ENCODE measurements at places on chromosomes 6 and 20.

- DNase-seq: no peak
These were observed 20.0 kb downstream of the PHF20 start for GRCh38 chr20:35791821-35792220.

DNA sequence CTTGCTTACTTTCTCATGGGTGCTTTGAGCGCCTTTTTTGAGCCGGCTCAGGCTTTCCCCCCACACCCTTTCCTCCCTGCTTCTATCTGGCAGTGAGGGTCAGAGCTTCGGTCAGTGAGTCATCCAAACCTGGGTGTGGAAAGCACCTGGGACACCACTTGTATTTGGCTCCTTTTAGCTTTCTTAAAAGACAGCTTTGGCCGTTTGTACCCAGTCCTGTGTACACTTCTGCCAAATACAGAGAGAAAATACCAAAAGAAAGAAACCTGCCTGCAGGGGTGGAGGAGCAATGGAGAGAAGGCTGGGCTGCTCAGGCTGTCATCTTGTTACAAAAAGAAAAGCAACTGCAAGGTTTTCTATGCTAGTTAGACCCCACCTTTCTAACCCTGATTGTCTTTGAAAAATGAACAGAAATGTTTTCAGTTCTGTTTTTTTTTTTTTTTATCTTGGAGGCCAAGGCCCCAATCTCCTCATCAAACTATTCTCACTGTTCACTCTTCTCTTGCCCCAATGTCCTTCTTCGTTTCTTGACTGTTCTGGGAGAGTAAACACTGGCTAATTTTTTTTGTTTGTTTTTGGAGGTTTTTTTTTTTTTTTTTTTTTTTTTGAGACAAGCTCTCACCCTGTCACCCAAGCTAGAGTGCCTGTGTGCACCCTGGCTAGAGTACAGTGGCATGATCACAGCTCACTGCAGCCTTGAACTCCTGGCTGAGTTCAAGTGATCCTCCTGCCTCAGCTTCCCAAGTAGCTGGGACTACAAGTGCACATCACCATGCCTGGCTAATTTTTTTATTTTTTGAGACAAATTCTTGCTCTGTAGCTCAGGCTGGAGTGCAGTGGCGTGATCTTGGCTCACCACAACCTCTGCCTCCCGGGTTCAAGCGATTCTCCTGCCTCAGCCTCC, 76.4 kb downstream of the SSR1 start:
- no peak for DNase-seq

- no peak for DNase-seq
These were observed 31.3 kb downstream of the SLC22A23 start for GRCh38 chr6:3425574-3425973.

GRCh38 chr20:20712004-20712473, 405 bp downstream of the RALGAPA2 start:
- DNase-seq: no peak

DNA sequence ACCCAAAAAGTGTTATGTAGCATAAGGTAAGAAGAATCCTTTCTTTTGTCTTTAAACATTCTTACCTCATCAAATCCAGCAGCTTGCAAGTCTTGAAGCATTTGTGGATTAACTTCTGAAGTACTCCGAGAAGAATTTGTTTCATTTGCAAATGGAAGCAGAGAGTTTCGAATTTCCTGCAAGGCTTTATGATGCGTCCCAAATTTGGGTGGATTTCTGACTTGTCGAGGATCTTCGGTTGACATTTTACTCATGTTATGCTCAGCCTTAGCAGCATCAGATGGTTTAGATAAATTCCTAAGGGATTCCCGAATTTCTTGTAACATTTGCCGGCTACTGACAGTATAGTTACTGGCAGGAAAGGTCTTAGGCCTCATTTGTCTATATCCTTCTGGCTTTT, 16.2 kb downstream of the LATS1 start:
- no peak for DNase-seq

- no peak for DNase-seq
These were observed 525.4 kb upstream of the ID4 start for GRCh38 chr6:19311786-19312185.

DNA sequence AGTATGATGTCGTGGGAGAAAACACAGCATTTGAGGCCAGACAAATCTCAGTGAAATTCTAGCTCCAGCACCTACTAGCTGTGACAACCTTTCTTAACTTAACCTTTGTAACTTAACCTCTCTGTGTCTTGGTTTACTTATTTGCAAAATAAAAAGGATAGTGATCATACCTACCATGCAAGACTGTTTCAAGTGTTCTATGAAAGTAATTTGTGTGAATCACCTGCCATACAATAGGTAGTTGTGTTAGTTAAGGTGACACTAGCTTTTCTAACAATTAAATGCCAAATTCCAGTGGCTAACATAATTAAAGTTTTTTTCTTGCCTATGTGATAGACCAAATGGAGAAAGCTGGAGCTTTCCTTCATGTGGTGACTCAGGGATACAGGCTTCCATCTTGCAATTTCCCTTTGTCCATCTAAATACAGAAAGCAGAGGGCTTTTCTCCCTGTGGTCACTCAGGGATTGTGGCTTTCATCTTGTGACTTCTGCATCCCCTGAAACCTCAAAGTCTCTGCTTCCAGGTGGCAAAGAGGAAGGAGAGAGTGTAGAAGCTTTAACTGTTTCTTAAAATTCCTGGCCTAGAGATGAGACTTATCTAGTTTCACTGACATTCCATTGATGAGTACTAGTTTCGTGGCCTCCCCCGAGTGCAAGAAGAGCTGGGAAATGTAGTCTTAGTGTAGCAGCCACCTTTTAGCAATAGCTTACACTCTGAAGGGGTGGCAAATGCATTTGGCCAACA, 311.4 kb downstream of the CLIC5 start:
- no peak for DNase-seq

DNA sequence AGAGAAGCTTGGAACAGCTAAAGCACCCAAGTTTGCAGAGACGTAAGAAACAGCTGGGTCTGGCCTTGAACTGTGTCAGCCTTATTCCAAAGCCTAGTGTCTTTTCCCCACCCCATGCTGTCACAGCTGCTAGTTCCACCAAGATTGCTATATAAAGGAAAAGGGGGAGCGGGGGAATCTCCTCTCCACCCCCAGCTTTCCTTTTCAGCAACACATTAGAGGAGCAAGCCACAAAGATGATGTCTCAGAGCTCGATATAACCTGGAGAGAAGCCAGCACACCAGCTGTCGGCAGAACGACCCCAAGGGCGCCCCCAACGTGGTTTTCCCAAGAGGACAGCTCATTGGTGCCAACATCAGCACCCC, 36.5 kb downstream of the ATP9A start:
- no peak for DNase-seq

DNA sequence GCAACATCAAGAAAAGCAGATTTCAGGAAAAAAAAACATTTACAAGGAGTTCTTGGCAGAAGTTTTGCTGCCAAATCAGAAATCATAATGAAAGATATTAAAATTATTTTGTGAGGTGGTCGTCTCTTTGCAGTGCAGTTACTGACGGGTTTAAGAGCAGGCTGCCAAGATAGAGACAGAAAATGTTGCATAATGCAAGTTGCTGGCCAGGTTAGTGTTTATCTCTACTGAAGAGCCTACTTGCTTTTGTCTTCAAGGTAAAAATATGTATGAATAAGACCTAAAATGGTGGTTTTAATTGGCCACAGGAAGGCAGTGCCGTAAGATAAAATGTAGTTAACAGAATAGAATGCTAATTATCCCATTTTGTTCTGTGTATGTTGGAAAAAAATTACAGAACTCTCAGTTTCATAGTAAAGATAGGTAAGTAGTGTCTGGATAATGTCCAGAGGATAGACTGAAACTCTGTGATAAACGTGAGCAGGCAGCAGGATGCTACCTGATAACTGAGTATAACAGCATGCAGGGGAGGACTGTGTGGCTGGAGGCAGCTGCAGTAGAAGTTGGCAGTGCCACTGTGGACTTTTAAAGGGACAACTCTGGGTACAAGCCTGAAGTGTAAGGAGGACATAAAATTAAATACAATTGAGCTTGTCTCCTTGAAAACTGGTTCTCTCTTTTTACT, 13.9 kb downstream of the FOXO3 start:
- DNase-seq: no peak

GRCh38 chr20:48921883-48922820, 641 bp downstream of the ARFGEF2 start:
- peak; percentile 85 for DNase-seq

DNA sequence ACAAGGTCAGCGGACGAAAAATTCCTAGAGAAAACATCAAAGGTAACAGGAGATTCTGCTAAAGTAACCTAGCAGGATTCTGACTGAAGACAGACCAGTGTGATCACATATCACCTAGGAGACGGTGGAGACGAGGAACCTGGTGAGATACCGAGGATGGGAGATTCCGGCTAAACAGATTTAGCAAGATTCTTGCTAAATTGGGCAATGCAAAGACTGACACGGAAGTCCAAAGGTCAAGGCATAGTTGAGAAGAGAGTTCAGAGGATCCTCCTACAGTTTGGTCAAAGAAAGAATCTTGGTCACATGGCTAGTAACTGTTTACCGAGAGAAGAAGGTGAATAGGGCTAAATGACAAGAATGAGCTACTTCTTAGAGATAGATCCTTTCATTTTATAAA, 61.1 kb downstream of the TMEM170B start:
- DNase-seq: peak; percentile 86

DNA sequence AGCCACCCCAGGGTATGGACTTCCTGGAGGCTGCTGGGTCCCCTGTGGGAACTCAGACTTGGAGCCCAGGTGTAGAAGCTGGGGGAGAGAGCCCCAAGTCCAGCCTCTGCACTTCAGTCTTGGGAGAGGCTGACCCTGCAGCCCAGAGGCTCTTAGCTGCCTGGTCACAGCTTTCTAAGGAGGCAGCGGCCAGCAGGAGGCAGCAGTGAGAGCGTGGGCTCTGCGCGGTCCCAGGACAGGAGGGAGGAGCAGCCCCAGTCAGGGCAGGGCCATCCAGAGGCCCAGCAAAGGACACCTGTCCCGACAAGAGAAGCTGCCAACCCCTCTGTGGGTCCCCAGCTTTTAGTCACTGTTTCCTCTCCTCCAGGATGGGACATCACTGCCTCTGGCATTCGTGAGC, 9.4 kb downstream of the TREML2 start:
- peak; percentile 70 for DNase-seq

DNA sequence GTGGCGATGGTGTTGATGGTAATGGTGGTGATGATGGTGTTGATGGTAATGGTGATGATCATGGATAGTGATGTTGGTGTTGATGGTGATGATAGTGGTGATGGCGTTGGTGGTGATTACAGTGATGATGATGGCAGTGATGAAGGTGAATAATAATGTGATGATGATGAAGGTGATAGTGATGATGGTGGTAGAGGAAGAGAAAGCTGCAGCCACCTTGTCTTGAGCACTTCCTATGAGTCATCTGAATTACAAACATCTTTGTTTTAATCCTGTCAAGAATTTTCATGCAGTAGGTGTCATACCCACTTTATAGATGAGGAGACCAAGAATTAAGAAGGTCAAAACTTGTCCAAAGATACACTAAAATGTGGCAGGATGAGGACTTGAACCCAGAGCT, 242.4 kb downstream of the TAF4 start:
- no peak for DNase-seq

- DNase-seq: peak; percentile 31
These were observed 38.5 kb downstream of the TBC1D7 start for GRCh38 chr6:13289789-13290318.

- peak; percentile 77 for DNase-seq
These were observed 163.3 kb downstream of the ARHGAP18 start for GRCh38 chr6:129546702-129547101.

GRCh38 chr6:134146268-134147033, 94.0 kb upstream of the SLC2A12 start:
- DNase-seq: no peak

GRCh38 chr20:51036827-51037531, 14.1 kb upstream of the KCNG1 start:
- no peak for DNase-seq

DNA sequence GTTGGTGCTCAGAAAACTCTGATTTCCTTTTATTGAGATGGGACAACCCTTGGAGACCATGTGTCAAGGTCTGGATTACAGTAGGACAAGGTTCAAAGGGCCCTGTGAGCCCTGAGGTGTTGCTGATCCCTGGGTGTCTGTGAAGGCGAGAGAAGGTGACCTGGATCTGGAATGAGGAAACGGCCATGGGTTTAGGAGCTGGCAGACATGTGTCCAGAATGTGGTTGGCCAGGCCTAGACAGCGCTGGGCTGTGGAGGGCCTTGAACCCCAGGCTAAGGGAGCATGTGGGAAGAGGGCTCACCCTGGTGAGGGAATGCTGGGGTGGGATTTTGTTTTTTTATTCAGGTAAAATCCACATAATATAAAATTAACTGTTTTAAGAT, 24.9 kb downstream of the PCMTD2 start:
- DNase-seq: no peak

DNA sequence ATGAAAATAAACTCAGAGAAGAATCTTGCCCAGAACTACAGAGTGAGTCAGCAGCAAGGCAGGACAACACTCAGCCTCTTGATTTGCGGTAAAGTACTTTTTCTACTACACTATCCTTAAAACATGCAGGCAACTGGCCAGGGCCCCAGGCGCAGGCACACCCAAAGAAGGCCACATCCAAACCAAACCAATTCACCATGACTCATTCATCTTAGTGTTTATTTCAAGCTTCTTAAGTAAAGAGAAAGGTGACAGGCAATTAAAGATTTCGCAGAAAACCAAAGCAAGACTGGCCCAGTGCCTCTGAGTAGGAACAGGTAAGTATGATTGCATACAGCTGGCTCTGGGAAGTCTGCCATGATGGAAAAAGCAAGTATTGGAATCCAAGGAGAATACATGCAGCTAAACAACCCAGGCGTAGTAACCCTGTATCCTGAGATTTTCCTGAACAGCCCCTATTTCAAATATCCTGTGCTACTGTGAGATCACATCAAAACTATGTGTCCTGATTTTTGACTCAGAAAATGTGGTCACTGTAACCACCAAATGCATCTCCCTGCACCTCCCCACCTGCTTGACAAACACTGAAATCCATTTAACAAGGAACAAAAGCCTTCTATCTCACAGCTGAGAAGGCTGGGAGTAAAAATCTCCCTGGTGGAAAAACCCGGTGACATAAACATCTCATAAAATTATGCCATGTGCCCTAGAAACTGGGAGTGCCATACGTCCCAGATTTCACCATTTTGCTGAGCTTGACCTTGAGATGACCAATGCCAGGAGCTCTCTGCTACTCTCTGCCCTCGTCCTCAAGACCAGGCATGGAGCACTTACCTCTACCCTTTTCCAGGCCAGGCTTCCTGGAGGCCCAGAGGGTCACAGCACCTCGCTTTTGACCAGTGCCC, 12.4 kb downstream of the WFDC3 start:
- DNase-seq: peak; percentile 87

- no peak for DNase-seq
These were observed 3.6 kb downstream of the EPB41L2 start for GRCh38 chr6:131059486-131059885.

GRCh38 chr6:42332916-42333315, 115.3 kb upstream of the MRPS10 start:
- no peak for DNase-seq

DNA sequence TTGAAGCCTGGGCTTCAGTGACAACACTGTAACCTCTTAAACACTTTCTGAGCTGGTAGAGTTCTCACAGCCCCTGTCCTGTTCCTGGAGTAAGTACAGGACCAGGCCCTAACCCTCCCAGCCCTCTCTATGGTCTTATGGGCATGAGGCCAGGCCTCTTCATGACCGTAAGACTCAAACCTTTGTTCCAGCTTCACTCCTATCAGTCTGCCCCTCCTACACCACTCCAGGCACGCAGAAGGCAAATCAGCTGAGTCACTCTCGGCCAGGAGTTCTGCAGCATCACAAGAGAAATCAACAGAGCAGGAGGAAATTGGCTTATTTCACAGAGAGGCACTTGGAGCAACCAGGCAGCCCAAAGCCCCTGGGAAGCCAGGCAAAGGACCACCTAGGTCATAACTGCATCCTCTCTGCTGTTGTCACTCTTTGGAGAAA, 25.3 kb upstream of the CHD6 start:
- peak; percentile 92 for DNase-seq

Data from islet precursor cell (in vitro differentiated cells).